ENCODE measurements at places on chromosomes 3 and 15.

DNA sequence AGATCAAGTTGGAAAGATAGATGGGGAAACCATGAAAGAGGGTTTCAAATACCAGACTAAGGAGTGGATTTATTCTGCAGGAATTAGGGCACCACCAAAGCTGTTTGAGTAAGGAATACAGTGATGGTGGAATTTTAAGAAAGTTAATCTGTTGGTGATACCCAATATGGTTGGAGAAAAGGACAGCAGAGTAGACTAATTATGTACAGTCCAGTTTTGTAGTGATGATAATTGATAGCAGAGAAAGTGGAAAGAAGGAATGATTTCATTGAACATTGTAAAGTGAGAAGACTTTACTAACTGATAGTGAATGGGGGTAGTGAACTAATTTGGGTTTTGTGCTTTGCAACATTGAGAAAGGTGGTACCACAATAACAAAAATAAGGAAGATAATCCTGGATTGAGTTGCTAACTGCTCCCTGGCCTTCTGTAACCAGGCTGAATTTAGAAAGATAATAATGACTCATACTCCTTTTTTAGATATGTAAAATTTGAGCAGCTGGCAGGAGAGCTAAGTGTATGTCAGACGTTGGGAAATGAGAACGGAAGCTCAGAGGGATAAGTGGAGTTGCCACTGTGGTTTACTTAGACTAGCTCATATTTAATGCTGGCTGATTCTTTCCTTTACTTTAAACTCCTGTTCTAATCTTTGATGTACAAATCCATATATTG, 16.9 kb downstream of the TCAIM start:
- no peak for DNase-seq

GRCh38 chr3:54053882-54054281, 68.5 kb upstream of the CACNA2D3 start:
- DNase-seq: no peak

GRCh38 chr3:9864200-9864927, 15.7 kb downstream of the CIDEC start:
- DNase-seq: no peak

DNA sequence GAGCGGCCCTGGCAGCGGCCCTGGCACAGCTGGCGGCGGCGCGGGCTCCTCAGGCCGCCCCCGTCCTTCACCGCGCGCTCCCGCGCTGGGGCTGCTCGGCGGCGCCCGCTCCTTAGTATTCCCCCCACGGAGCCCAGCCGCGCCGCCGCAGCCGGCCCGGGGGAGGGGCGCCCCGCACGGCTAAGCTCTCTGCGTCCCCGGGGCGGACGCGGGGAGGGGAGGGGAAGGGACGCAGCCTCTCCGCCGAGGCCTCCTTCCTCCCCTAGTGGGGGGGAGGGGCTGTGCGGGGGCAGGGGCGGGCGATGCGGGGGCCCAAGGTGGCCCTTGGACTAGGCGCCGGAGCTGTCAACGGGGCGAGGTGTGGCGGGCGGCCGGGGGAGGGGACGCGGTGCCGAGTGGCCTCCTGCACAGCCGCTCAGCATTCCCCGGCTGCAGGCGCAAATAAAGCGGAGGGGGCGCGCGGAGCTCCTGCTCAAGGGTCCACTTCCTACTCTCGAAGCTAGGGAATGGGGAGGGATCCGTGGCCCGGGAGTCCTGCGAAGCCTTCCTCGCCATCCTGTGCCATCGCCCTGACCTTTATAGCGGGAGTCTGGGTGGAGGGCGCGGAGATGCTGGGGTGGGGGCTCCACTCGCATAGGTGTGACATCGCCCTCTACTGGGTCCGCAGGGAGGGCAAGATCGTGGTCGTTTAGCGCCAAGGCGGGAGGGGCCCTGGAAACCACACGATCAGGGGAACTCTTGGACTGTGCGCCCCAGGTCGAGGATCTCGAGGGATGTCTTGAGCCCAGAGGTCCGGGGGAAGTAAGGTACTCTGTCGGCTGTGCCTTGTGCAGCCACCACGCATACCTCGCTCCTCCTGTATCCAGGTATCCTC, 22.2 kb downstream of the EPHB3 start:
- no peak for DNase-seq

DNA sequence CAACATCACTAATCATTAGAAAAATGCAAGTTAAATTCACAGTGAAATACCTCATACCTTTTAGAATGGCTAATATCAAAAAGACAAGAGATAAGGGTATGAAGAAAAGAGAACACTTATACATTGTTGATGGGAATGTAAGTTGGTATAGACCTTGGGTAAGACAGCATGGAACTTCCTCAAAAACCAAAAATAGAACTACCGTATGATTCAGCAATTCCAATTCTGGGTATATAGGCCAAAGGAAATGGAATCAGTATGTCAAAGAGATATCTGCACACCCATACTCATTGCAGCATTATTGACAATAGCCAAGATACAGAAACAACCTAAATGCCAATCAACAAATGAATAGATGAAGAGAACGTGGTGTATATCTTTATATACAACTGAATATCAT, 166.8 kb upstream of the LRRN1 start:
- no peak for DNase-seq

- no peak for DNase-seq
Observed at GRCh38 chr3:127072971-127073783, 90.3 kb downstream of the PLXNA1 start.

DNA sequence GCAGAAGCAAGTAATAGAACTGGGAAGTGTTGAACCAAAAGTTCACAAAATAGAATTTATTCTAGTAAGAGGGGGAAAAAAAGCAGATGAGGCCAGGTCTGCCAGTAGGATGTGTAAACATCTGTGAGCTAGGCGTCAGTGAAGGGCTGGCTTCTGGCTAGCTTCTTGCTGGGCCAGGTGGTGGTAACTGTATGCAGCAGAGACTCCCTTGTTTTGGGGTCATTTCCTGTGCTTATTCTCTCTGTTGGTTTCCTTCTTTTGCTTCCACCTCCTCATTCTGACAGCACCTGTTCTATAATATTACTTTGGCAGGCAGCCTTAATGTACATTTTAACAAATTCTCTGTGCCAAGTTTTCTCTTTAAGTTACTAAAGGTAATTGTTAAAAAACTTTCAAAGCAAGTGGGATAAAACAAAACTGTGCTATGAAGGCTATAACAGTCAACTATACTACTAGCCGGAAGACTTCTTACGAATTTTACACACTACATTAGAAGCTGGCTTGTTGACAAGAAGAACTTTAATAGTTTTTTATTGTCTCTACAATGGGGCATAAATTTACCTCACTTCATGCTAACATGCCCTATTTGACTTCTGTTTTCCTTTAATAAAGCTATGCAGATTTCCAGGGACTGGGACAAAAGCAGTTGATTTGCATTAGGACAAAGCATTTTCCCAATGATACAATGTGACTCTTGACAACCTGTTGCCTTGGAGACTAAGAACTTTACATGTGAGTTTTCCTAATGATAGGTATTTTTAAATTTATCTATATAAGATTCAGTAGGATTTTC, 318.8 kb upstream of the NAALADL2 start:
- no peak for DNase-seq

- no peak for DNase-seq
Observed at GRCh38 chr3:60948488-60948887, 302.8 kb downstream of the FHIT start.

DNA sequence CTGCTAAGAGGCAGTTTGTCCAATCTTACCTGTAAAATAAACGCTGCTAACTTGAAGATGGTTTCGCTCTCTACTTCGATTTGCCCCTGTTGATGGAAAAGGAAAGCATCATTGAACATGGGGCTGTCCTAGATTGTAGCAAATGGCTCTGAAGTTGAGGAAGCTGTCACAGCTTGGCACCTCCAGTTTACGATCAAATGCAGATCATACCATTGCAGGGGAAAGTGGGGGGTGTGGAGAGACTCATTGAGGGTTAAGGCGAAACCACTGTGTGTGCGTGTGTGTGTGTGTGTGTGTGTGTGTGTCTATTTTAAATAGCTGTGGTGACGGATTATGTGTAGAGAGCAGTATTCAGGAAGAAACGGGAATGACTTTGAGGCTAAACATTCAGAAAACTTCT, 127.6 kb upstream of the LMOD3 start:
- DNase-seq: peak; percentile 25

DNA sequence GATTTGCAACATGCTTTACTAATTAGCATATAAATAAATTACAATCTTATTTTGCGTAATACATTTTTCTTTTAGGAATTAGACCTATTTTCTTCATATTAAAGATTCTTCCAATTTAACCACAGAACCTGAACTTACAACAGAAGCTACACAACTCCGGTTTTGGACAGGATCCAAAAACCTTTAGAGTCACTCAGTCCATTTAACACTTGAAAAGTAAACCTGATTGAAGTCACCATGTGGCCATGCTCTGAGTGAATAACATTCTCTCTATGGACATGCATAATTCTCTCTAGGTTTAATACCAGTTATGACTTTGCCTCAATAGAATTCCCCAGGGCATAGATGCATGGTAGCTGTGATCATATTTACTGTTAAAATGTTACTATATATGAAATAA, 751.0 kb downstream of the VGLL3 start:
- DNase-seq: no peak

- no peak for DNase-seq
Observed at GRCh38 chr3:40780291-40780924, 255.6 kb downstream of the ZNF621 start.

- DNase-seq: no peak
Observed at GRCh38 chr3:38222032-38222634, 43.5 kb upstream of the SLC22A13 start.

- DNase-seq: no peak
Observed at GRCh38 chr3:172224560-172225214, 185.3 kb downstream of the FNDC3B start.

GRCh38 chr3:113002679-113003078, 11.9 kb downstream of the GTPBP8 start:
- DNase-seq: peak; percentile 25

- no peak for DNase-seq
Observed at GRCh38 chr3:188305220-188305619, 151.3 kb downstream of the LPP start.

DNA sequence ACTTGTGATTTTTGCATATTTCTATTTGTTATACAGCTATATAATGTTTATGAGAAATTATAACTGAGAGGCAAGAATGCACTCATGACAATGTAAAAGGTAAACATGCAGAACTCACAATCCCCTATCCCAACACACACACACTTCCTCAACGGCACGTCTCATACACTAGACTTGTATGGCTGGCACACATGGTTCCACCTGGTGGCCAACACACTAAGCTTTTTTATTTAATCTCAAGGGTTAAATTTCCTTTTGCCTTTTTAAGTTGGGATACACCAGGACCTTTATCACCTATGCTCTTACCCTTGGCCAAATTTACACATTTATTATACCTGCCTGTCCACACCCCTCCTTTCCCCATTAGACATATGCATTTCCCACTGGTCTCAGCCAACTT, 88.6 kb upstream of the PSMD6 start:
- no peak for DNase-seq

DNA sequence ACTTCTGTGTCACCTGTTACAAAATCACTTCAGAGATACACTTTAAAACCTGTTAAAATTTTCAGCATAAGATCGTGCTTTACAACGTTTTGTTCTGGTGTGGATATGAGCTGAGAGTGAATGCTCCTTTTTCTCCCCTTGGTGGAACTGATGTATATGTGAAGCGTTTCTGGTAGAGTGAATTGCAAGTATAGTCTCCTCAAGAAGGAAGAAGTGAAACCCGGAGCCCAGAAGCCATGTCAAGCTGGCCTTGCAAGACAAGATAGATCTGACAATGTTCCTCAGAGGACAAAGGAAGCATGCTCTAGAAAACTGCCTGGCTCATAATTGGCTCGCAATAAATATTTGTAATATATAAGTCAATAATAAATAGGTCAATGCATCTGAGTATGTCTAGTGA, 23.6 kb downstream of the SERPINI2 start:
- no peak for DNase-seq

- DNase-seq: no peak
Observed at GRCh38 chr3:110528305-110529121, 543.1 kb upstream of the NECTIN3 start.

- no peak for DNase-seq
Observed at GRCh38 chr3:24640330-24640877, 145.8 kb upstream of the THRB start.

DNA sequence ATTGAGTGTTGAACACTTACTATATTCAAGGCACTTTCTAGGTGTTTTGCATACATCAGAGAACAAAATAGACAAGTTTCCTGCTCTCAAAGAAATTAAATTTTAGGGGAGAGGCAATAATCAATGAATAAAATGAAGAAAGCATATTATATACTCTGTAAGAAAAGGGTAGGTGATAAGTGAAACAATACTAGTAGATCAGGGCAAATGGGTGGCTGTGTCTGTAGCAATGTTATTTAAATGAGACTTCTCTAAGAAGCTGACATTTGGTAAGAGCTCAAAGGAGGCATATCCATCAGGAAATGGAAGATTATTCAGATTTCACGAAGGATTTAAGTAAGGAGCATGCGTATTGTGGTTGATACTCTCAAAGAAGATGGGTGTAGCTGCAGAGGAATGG, 1291.6 kb downstream of the NSUN3 start:
- DNase-seq: no peak

- no peak for DNase-seq
Observed at GRCh38 chr3:28743271-28743670, 394.6 kb upstream of the AZI2 start.

DNA sequence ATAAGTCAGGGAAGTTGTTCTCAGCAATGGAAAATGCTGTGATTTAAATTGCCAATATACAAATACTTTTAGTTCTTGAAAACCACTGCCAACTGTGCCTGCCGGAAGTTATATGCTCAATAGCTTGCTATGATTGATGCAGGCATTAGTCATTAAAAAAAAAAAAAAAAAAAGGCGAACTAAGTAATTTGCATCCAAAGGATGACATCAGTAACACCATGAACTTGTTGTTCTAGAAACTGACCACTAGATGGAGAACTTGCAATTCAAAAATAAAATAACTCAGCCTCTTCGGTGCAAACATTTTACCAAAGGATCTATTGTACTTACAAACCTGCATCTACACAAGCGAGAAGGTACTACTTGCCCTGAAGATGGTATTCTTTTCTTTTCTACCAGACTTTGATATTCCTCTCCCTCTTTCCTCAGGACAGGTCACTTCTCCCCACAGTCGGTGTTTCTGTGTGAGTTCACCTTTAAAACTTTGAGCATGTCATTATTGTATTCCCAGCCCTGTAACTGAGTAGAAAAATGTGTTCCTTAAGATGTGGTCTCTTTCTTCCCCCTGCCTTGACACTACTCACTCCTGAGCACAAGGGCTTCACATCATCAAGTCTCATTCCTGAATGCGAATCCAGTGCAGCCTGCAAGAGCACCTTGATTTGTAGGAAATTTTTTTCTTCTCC, 115.0 kb upstream of the VEPH1 start:
- no peak for DNase-seq

DNA sequence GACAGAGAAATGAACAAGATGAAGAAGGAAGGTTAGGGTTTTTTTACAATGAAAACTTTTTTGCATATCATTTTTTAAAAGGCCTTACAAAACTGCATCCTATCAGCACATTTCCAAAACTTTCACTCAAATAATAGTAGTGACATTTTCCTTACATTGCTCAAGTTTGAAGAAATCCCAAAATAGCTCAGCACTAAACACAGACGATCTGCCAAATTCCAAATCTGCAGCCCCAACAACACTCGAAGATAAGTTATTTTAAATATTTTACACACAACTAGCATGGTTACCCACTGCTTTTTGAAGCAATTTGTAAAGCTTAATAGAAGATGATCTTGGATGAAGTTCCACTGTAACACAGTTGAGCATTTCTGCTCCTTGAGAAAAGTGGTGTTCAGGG, 535.6 kb upstream of the ALCAM start:
- DNase-seq: no peak

GRCh38 chr3:98657457-98657856, 64.0 kb upstream of the CPOX start:
- peak; percentile 5 for DNase-seq

- DNase-seq: no peak
Observed at GRCh38 chr15:66962522-66962921, 102.9 kb upstream of the SMAD3 start.

Data from stimulated activated CD8-positive, alpha-beta memory T cell treated with anti-CD3 and anti-CD28 coated beads, Interleukin-7, amount 100 ng/mL, for 48 hours (primary cell).